ENCODE measurements at places on chromosomes 3 and 15.
A peak's percentile ranks its signal among the peaks of the same experiment; 100 is the strongest.

GRCh38 chr3:141192345-141192744 is 39.3 kb upstream of the PXYLP1 start:
- peak; percentile 96 for DNase-seq
- no peaks in the 10 kb centered on the region for H3K36me3 ChIP-seq

DNA sequence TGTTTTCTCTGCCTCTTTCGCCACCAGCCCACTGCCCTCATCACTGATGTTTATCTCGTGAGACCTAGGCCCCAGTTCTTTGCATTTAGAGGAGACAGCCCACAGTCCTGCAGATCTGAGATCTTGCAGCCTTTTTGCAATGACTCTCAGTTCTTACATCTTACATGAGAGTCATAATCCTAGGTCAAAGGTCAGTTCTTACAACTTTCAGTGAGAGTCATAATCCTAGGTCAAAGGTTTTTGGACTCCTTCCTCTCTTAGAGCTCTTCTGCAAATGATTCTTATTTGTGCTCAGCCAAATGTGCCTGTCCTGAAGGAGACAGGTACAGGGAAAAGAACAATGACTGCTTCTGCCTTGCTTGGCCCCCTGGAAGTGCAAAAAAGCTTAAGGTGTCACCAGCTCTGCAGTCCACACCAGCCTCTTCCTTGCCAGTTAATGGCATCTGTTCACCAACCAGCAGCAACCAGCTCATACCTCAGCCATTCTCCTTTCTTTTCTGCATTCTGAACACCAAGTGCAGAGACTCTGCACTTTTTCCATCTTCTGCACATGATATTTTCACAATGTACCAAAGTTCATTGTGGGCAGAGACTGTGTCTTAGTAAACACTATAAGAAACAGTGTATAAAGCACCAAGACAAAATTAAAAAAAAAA is 67.1 kb downstream of the ABHD5 start:
- no peaks in the 10 kb centered on the region for H3K27me3 ChIP-seq
- no peak for DNase-seq
- H3K4me1 ChIP-seq: peaks cover 39% of the 10 kb centered on the region
- no peak overlapping the region for H3K4me3 ChIP-seq
- peak overlapping the region; percentile 72 for H3K27ac ChIP-seq

DNA sequence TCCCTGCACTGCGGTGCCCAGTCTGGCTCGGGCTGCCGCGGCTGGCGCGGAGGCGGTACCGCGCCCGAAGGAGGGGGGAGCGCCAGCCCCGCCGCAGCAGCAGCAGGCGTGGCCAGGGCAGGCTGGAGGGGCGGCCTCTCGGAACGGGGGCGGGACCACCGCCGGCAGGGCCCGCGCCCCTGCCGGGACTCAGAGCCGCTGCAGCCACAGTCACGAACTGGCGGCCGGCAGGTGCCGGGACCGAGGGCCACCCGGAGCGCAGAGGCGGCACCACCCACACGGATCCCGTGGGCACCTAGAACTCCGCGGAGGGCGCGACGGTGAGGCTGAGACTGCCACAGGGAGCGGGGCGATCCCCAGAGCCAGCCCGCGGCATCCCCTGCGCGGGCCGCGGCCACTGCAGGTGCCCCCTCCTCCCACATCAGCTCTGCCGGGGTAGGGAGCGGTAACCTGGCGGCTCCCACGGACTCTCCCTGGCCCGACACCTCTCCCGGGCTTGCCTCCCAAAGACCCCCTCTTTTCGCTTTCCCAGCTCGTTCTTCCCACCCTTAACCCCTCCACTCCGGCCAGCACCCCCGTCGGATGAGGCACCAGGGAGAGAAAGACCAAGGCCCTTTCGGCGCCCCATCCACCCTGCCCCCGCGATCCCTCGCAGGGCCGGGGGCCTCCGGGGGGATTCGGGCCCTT is at the start of gene VWA5B2:
Gene VWA5B2, plus strand, starts transcription at position 192 of the 687 bp plus-strand sequence. CDS start 944 bp downstream, outside the sequence.
- H3K27ac ChIP-seq: no peak within 1 kb of the TSS
- H3K4me3 ChIP-seq: peak within 1 kb of the TSS; percentile 50
- peaks cover 10% of the 10 kb centered on the region for H3K4me1 ChIP-seq
- H3K27me3 ChIP-seq: peaks cover 53% of the 10 kb centered on the region

GRCh38 chr15:42736178-42736792 is 643 bp downstream of the CDAN1 start:
- peak overlapping the region; percentile 73 for H3K27ac ChIP-seq
- peak; percentile 16 for DNase-seq
- no peaks in the 10 kb centered on the region for H3K27me3 ChIP-seq
- peak overlapping the region; percentile 79 for H3K4me3 ChIP-seq
- H3K4me1 ChIP-seq: peaks cover 27% of the 10 kb centered on the region

DNA sequence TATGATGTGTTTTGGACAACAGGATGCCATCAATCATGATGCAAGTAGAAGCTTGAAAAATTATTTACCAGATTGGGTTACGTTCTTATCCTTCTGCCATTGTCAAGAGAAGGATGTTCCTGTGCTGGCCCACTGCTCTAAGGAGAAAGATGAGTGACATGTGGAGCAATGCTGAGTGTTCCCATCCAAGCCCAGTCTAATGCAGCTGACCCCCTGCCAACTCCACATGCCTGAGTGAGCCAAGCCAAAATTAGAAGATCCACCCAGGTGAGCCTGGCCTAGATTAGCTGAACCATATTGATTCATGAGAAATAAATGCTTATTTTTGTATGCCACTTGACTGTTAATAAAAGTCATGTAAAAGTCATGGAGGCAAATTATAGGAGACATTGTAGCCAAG is 446.5 kb downstream of the CNTN3 start:
- H3K27ac ChIP-seq: no peak overlapping the region
- H3K4me3 ChIP-seq: no peak overlapping the region
- H3K27me3 ChIP-seq: no peaks in the 10 kb centered on the region

- H3K36me3 ChIP-seq: no peaks in the 10 kb centered on the region
- no peak overlapping the region for H3K27ac ChIP-seq
Measured at GRCh38 chr3:161822291-161822690, 325.7 kb downstream of the OTOL1 start.

GRCh38 chr3:171480526-171480925 is 20.3 kb upstream of the TNIK start:
- peak overlapping the region; percentile 87 for H3K27ac ChIP-seq
- peak; percentile 42 for DNase-seq
- peak overlapping the region; percentile 13 for H3K4me3 ChIP-seq
- H3K27me3 ChIP-seq: no peaks in the 10 kb centered on the region

DNA sequence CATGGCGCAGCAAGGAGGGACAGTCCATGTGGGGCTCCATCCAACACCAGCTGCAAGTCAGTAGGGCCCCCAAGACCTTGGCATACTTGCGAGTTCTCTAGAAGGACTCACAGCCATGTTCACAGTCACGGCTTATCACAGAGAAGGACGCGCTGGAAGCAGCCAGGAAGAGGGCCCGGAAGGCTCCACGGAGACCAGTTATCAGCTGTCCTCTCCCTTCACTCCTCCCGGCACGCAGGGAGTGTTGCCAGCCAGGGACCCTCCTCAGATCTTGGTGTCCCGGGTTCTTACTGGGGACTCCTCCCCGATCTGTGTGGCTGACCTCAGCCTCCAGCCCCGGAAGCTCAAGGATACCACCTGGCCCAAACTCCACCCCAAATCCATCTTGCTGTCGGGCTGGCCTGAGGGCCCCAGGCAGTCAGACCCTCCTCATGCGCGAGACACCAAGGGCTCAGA is 68.0 kb downstream of the SLTM start:
- no peak overlapping the region for H3K4me3 ChIP-seq
- peaks cover 7% of the 10 kb centered on the region for H3K27me3 ChIP-seq
- peaks cover 27% of the 10 kb centered on the region for H3K4me1 ChIP-seq

GRCh38 chr15:71301958-71302621 is 186.8 kb downstream of the THSD4 start:
- H3K36me3 ChIP-seq: no peaks in the 10 kb centered on the region
- H3K4me1 ChIP-seq: no peaks in the 10 kb centered on the region
- H3K27ac ChIP-seq: peak overlapping the region; percentile 7
- DNase-seq: no peak
- no peaks in the 10 kb centered on the region for H3K27me3 ChIP-seq

DNA sequence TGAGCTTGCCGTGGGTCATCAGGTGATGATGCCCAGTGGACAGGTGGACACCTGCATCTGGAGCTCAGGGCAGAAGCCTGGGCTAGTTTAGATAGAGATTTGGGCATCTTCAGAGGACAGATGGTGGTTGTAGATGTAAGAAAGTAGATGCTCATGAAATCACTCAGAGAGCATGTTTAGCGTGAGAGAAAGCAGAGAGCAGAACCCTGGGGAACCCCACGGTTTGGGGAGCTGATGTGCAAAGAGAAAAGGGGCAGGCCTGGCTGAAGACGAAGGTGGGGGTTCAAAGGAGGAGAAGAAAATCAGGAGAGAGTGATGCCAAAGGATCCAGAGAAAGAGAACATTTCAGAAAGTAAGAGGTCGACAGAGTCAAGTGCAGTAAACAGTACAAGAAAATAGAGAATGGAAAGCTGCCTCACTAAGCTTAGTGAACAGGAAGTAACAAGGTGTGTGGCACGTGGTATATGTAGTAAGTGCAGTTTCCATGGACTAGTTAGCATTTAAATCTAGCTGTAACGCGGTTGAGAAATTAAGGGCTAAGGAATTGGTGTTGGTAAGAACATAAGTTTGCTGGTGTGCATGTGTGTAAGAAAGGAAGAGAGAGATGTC is 13.5 kb downstream of the TIGIT start:
- no peak for DNase-seq
- peaks cover 2% of the 10 kb centered on the region for H3K27me3 ChIP-seq

- no peak overlapping the region for H3K4me3 ChIP-seq
- no peaks in the 10 kb centered on the region for H3K4me1 ChIP-seq
- no peaks in the 10 kb centered on the region for H3K36me3 ChIP-seq
Measured at GRCh38 chr3:33149342-33149741, 35.5 kb downstream of the CRTAP start.

DNA sequence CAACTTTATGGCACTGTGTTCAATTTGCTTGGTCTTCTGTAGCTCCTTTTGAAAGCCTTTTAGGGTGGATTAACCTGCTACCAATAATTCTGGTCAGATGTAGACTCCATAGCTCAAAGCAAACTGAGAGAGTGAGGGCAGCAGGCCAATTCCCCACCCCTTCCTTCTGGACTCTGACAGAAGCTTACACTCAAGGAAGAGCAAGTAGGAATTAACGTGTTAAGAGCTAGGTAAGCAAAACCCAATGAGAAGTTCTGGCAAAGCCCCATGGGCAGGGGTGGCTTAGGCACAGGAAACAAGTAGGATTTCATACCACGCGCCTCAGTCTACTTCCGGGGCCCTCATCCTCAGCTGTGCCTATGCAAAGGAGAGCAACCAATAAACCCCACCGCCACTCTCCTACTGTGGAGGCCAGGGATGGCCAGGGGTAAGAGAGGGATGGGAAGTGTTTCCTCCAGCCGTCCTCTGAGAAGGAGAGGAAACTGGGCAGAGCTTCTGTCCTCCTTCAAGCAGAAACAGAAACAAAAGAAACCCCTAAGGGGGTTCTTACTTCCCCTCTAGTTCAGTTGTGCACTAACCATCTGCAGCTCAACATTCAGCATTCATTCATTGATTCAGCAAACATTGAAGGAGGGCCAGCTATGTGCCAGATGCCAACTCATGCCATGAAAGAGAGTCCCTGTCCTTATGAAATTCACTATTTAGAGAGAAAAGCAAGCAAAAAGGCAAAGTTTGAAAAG is 12.6 kb downstream of the CCR5 start:
- H3K4me3 ChIP-seq: no peak overlapping the region
- H3K4me1 ChIP-seq: peaks cover 42% of the 10 kb centered on the region
- no peaks in the 10 kb centered on the region for H3K27me3 ChIP-seq
- peak overlapping the region; percentile 54 for H3K27ac ChIP-seq

DNA sequence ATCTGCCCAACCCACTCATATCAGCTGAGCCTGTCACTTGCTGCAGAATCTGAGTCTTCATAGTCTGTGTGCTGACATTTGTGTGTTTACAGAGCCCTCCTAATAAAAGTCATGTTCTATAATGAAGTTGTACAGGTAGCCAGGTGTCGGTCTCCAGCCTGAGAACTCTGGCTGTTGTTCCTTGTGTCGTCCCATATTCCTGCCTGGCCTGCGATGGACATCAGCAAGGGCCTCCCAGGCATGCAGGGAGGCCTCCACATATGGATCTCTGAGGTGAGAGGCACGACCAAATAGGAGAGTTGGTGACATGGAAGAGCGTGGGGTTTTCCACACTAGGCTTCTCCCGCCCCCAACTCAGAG is 2.9 kb downstream of the VILL start:
- peak overlapping the region; percentile 90 for H3K4me3 ChIP-seq
- H3K4me1 ChIP-seq: peaks cover 51% of the 10 kb centered on the region
- H3K27me3 ChIP-seq: no peaks in the 10 kb centered on the region
- no peak for DNase-seq
- peaks cover 25% of the 10 kb centered on the region for H3K36me3 ChIP-seq
- peak overlapping the region; percentile 95 for H3K27ac ChIP-seq

GRCh38 chr15:65920825-65921309 is 51.6 kb downstream of the RAB11A start:
- no peak overlapping the region for H3K4me3 ChIP-seq
- H3K36me3 ChIP-seq: no peaks in the 10 kb centered on the region
- H3K4me1 ChIP-seq: peaks cover 15% of the 10 kb centered on the region
- no peaks in the 10 kb centered on the region for H3K27me3 ChIP-seq
- no peak for DNase-seq

GRCh38 chr15:38129531-38130204 is 123.0 kb upstream of the SPRED1 start:
- peaks cover 2% of the 10 kb centered on the region for H3K4me1 ChIP-seq
- H3K27ac ChIP-seq: no peak overlapping the region
- H3K27me3 ChIP-seq: peaks cover 22% of the 10 kb centered on the region
- no peak for DNase-seq
- H3K36me3 ChIP-seq: no peaks in the 10 kb centered on the region
- H3K4me3 ChIP-seq: no peak overlapping the region

- no peak overlapping the region for H3K27ac ChIP-seq
- H3K27me3 ChIP-seq: no peaks in the 10 kb centered on the region
- H3K4me3 ChIP-seq: no peak overlapping the region
- H3K4me1 ChIP-seq: no peaks in the 10 kb centered on the region
Measured at GRCh38 chr3:127535901-127536829, 54.4 kb downstream of the TPRA1 start.

- H3K27ac ChIP-seq: no peak overlapping the region
- H3K27me3 ChIP-seq: no peaks in the 10 kb centered on the region
- H3K4me1 ChIP-seq: peaks cover 75% of the 10 kb centered on the region
- H3K4me3 ChIP-seq: no peak overlapping the region
Measured at GRCh38 chr15:45641999-45642932, 7.4 kb downstream of the SQOR start.

DNA sequence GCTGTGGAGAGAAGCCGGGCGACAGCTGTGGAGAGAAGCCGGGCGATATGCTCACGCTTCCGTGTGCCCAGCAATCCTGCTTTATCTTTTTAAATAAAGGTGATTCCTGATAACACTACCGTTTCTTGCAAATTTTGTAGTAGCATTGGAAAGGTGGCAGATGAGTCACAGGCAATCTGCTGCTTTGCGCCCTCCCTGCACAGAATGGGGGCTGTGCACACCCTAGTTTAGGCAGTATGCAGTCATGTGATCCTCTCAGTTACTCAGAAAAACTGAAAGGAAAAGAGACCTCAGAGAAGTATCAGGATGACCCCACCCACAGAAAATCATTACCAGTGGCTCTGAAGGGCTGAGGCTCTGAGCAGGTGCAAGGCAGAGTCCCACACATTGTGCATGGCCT is 24.9 kb upstream of the TMCC1 start:
- H3K4me1 ChIP-seq: no peaks in the 10 kb centered on the region
- peaks cover 1% of the 10 kb centered on the region for H3K27me3 ChIP-seq
- no peak overlapping the region for H3K27ac ChIP-seq
- peaks cover 2% of the 10 kb centered on the region for H3K36me3 ChIP-seq
- no peak for DNase-seq

GRCh38 chr3:125120379-125121122 is 64.8 kb upstream of the HEG1 start:
- H3K36me3 ChIP-seq: peaks cover 1% of the 10 kb centered on the region
- peaks cover 39% of the 10 kb centered on the region for H3K4me1 ChIP-seq
- no peak for DNase-seq

All from activated CD4-positive, alpha-beta T cell treated with anti-CD3 and anti-CD28 coated beads, Interleukin-2, amount 10 ng/mL, durations not matched to agents 7 days and 5 days (primary cell).